ENCODE measurements at places on chromosomes 2 and 18. TPM values are rescaled to one million over a fixed set of nuclear protein-coding genes. Genes with fewer than 3 reads are reported as not detected.

CACNB4 gene
- total RNA-seq, result 0.07 TPM

EFEMP1 gene
- 40.4 TPM for total RNA-seq

SERPINB3 gene
- not detected for total RNA-seq

UGT1A7 gene
- total RNA-seq, result 6.2 TPM
